ENCODE measurements at places on chromosomes 7 and 10.

DNA sequence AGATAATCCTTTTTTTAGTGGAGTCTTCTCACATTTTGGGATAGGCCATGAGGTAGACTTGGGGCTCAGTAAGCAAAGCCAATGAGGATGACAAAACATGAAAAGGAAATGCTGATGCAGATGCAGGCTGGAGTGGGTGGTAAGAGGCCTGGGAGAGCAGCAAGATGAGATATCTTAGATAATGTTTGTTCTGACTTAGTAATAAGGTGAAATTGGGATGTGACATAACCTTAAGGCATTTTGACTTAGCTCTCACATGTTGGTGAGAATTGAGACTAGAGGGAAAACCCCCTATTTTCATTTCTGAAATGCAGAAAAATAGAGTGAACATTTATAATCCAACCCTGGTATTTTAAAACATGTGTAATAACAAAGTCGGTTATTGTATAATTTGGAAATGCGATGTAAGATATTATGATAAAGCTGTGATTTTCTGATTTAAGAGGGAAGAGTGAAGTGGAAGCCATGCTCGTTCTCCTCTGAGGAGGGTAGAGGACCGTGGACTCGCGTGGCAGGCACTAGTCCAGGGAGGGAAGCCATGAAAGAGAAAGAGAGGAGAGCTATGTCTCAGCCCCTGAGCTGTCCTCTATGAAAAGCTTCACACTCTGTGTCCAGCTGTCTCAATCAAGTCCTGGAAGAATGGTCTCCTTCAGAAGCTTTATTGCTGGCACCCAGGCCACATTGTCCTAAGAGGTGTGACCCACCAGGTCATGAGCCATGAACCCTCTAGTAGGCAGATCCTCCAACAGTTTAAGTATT lies 57.3 kb downstream of the ST7 start:
- DNase-seq = no peak

DNA sequence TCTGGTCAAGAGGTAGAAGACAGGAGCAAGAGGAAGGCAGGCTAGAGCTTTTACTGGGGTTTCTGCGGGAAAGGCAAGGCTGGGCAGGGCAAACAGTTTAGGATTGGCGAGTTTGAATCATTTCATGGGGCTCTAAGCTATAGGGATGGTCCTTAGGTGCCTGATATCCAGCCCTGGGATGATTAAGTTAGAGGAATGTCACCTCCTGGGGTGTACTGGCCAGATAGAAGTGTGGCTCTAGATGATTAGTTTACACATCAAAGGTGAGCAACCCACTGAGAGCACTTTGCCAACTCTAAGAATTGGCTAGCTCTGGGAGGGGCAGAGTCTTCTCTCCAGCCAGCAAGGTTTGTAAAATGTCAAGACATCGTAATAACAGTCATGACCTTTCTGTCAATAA lies 52.4 kb downstream of the ZNF365 start:
- DNase-seq = no peak

DNA sequence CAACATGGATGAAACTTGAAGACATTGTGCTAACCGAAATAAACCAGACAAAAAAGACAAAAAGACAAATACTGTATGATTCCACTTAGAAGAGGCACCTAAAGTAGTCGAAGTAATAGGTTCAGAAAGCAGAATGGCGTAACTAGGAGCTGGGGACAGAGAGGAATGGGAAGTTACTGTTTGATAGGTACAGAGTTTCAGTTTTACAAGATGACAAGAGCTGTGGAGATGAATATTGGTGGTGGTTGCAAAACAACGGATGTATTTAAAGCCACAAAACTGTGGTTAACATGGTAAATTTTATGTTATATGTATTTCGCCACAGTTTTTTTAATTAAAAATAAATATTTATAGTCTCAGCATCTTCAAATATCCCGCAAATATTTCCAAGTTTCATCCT lies 64.1 kb upstream of the DIP2C start:
- no peak for DNase-seq

DNA sequence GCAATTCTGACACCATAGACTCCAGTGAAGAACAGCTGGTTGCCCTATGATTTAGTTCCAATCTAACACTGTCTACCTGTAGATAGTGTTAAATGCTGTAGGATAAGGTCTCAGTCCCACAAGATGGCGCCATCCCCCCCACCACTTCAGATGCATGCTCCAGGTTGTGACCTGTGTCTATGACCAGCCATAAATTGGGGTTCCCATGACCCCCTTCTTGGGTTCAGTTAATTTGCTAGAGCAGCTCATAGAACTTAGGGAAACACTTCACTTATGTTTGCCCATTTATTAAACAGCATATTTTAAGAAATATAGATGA lies 13.1 kb downstream of the CCSER2 start:
- DNase-seq = no peak

- DNase-seq = no peak
Measured at GRCh38 chr7:288671-289101, 1.3 kb upstream of the FOXL3 start.

Data from iPS DF 6.9 (cell line).